ENCODE measurements at places on chromosomes 16 and 17.

- DNase-seq: no peak
Measured at GRCh38 chr17:33888455-33888854, 366.6 kb upstream of the CCL2 start.

DNA sequence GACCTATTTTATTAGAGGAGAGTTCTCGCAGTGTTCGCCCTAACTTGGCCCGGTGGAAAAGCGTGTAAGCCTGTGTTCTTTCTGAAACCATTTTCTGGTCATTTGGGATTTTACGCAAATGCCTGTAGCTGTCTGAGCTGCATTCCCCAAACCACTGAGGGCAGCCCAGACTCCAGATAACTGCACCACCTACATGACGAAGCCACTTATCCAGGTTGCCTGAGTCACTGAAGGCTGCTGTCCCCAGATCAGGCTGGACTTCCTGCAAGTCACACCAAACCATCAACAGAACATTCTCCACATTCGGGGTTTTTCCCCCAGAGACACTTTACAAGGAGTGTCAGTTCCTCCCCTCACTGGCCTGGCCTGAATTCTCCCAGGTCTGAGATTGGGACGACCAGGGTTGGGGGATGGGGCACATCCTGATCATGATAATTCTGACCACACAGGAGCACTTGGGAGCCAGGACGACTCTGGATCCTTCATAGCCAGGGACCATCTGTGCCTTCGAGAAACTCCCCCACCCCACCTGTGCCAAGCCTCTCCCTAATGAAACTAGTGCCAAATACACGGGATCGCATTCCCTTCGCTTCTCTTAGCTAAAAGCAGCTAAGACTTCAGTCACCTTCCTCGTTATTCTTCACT, 2.3 kb downstream of the RPRML start:
- DNase-seq: no peak

DNA sequence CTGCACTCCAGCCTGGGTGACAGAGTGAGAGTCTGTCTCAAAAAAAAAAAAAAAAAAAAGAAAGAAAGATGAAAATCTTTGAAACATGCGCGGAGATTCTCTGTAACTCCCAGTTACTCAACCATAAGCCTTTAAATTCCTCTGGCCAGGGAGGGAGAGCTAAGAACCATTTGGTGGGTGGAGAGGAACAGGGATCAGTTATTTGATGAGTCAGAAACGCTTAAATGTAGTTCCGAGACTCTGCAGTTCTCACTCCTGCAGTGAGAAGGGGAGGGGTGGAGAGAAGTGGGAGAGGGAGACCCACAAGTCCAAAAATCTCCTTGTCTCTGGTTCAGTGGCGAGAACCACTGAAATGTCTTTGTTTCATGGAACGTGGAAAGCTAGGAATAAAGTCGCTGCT, 266.7 kb downstream of the SOX9 start:
- DNase-seq: no peak

DNA sequence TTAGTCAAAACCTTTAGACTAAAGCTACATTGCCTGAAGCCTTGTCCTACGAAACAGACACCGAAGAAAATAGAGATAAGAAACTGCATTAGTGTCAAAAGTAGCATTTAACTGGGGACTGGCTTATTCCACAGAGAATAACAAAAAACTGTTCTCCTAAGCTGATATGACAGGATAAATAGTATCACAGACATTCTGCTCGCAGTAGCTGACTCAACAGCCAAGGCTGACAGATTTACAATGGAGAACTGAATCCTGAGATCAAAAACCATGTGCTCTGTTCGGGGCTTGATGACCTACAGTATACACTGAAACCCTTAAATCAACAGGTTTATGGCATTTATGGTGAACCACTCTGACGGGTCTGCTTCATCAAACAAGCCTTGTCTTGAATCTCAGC, 25.5 kb downstream of the ADAMTS18 start:
- DNase-seq: no peak

DNA sequence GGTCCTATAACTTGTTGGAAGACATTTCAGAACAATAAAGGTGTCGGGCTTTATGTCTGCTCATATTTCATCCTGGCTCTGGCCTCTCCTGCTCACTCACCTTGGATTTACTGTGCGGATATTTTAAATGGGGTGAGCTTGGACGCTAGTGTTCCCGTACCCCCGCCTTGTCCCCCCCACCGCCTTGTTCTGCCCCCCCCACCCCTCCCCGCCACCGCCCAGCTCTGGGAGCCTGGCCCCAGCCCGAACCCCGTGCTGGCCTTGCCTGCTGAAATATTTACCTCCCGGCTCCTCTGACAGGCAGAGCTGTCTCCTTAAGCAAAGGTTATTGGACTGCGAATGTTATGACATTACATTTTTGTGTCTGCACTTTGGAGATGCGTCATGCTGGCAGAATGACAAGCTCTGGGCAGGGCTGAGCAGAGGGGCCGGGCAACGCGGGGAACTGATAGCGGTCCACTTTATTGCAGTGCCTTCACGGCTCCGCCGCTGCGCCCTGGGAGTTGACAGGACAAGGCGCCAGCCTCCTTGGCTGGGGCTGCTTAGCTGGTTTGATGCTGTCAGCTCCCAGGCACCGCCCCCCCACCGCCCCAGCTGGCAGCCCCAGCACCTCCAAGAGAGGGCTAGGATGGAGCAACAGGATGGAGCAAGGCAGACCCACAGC, 222.5 kb upstream of the GSE1 start:
- DNase-seq: peak; percentile 89

Measured in transverse colon (tissue), 4 donors.